ENCODE measurements at places on chromosomes 7 and 10.

DNA sequence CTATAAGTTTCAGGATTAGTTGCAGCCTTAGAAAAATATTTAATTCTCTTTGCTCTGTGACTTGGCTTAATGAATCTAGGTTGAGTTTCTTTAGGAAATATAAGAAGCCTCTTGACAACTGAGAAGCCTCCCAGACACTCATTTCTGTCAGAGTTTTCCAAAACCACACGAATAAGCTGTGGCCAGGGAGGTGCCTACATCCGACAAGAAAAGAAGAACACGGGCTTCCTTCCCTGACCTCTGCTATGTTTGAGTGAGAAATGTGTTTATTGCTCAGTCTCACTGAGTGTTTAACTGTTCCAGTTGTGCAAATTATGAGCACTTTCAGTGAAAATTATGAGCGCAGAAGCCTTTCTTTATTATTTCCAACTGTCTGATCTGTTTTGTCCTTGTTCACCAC is 105.0 kb downstream of the TRIL start:
- DNase-seq, result no peak

- no peak for DNase-seq
Measured at GRCh38 chr7:138568655-138569054, 108.6 kb downstream of the TRIM24 start.

GRCh38 chr10:11598712-11599397 is 12.6 kb downstream of the USP6NL start:
- DNase-seq, result no peak

GRCh38 chr10:129850790-129851189 is 113.3 kb downstream of the EBF3 start:
- DNase-seq, result no peak

- DNase-seq, result no peak
Measured at GRCh38 chr10:44859546-44860285, 51.4 kb upstream of the TMEM72 start.

GRCh38 chr7:156175003-156175402 is 362.7 kb upstream of the SHH start:
- no peak for DNase-seq

DNA sequence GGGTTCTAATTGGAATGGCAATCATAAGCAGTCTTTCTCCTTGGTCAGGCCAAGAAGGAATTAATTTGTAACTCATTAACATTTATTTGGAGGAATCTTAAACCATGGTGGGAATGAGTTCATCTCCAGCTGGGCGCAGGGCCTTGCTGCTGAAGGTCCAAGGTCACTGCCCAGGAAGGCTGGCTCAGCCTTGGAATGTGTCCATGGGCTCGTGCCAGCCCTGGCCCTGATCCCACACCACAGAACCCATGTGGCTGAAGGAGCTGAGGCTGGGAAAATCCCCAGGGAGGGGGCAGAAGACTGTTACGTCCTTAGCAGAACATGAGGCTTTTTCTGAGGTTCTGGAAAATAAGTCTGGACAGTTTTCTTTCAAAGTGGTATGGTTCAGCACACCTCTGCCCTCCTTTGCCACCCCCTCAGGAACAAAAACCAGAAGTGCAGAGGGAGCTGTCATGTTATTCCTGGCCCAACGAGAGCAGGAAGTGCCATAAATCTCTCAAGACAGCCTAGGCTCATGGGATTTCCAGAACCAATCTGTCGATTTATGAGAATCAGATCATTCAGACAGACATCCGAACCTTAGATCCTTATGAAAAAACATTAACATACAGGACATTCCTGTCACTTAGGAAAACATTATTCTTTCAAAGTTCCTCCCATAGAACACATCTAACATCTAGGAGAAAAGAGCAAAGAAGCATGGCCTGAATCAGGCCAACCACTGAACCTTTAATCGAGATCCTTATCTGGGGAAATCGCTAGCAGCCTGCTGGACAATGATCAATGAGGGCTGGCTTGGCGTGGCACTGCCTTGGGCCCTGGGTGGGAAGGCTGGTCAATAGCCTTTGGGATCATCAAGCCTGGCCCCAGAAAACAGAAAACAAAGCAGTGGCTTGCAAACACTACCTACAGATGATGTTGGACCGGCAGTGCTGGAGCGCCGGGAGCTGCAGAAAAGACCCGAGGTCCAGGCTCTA is 134.3 kb downstream of the TAX1BP1 start:
- DNase-seq, result no peak

DNA sequence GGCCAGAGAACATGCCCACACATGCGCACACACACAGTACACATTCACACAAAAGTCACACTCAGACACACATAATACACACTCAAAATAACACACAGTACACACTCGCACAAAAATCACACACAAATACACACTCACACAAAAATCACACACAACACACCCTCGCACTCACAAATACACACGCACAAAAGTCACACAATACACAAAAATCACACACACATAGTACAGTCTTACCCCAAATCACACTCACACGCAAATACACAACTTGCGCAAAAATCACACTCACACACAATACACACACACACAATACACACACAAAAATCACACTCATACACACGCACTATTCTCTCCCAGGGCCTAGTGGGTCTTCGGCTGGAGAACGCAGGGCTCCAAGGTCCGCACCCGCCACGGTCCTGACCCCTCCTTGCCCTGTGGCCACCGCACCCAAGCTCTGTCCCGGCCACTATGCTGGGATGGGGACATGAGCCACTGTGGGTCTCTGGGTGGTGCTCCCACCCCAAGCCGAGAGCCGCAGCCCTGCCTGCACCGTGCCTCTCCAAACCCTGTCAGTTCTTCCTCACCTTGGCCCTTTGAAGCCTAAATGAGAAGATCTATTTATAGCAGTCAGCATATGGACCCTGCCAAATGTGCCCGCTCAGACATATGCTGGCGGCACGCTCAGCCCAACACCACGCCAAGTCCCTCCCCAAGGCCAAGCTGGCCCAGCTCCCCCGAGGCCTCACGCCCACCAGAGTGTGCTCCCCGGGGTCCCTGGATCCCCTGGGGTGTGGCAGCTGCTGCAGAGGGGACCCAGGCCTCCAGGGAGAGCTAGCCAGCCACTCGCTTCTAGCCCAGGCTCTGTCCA is 55.9 kb downstream of the ELFN1 start:
- no peak for DNase-seq

DNA sequence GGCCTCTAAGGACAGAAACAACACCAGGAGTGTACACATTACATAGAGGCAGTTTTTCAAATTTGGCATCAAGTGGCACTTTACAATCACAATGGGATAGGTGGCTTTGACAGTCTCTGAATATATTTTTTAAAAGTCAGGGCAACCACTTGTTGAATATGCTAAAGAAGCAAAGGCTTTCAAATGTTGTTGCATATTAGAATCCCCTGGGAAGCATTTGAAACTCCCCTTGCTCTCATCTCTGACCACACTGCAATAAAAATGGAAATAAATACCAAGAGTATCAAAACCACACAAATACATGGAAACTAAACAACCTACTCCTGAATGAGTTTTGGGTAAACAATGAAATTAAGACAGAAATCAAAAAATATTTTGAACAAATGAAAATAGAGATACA is 106.5 kb upstream of the RAB11FIP2 start:
- no peak for DNase-seq

- DNase-seq, result no peak
Measured at GRCh38 chr10:103557455-103557854, 64.0 kb downstream of the NEURL1 start.

DNA sequence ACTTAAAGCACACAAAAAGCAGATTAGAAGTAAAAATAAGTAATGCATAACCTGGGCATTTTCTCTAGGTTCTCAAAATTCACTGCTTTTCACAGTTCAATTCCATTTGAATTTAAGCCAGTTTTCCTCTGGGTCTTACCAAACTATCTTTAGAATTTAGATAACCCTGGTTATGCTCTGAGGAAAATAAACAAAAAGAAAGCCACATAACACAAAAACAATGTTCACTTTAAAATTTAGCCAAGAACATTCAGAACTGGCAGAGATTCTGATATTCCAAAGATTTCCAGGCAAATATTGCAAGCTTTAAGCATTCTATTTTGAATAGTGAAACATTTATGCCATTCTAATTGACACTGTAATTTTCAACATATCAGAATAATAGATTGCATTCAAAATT is 50.7 kb upstream of the PRKG1 start:
- DNase-seq, result no peak

- DNase-seq, result no peak
Measured at GRCh38 chr10:78121801-78122200, 88.1 kb downstream of the RPS24 start.

DNA sequence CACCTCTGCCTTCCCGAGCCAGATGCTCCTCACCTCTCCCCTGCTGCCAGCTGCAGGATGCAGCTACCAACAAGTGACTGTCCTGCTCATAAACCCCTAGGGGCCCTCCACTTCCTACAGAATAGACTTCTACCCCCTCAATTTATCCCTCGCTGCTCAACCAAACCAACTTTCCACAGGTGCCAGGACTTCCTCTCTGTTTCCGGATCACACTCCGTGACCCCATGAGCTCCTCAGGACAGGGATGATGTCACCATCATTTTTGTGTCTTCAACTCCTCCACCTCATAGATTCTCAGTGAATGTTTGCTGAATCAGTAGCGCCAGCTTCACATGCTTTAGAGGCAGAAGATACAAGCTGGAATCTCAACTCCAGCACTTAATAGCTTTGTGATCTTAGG is 25.8 kb upstream of the ADRB1 start:
- DNase-seq, result no peak

DNA sequence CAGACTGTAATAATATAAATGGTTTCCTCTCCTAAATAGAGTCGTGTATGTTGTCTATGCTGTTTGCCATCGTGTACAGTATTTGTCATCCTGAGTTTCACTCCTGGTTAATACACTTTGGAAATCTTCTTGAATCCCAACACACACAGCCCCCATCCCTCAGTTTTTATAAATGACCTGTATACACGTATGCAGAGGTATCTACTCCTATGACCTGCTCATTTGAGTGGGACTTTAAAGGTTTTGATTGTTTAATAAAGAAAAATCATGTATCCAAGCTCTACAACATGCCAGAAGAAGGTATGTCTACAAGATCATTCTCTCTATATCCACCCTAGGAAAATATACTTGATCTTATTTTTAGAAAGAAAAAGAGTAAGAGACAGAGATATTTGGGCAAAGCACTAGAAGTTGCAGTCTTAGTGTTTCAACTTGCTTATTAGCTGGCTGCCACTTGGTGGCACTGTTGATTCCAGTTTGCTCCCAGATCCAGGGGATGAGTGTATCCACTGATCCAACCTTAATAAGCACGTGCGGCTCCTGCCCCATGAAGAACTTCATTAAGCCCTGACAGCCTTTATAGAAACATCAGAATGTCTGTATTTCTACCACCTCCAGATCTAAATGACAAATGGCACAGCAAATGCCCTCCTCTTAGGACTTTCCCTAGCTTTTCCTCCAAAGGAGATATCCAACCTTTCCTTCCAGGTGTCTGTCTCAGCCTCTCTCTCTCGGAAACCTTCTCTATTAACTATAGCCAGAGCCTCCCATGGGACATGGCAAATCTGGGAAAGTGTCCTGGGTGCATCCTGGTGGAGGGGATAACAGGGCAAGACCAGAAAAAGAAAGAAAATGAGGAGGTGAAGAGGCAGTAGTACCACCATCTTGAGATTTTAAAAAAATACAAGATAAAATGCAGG is 181.6 kb upstream of the NEBL start:
- peak; percentile 50 for DNase-seq

- DNase-seq, result no peak
Measured at GRCh38 chr7:100372256-100372655, 1.0 kb upstream of the PILRA start.

GRCh38 chr7:30091491-30091912 is 43.3 kb upstream of the MTURN start:
- DNase-seq, result no peak

Data from NT2/D1 (cell line).